NCI-H2029 (cell line): ENCODE measurements at places on chromosomes 2 and 18.

GRCh38 chr18:3610813-3611212 is 160.8 kb downstream of the TGIF1 start:
- no peak for DNase-seq

GRCh38 chr2:98445683-98446581 is 1.3 kb downstream of the INPP4A start:
- no peak for DNase-seq

- peak; percentile 59 for DNase-seq
These were observed at the start of gene KRTCAP3 for GRCh38 chr2:27441958-27442919. KRTCAP3 (plus strand) TSS chr2:27442381; CDS start chr2:27442413, 32 bp downstream.

DNA sequence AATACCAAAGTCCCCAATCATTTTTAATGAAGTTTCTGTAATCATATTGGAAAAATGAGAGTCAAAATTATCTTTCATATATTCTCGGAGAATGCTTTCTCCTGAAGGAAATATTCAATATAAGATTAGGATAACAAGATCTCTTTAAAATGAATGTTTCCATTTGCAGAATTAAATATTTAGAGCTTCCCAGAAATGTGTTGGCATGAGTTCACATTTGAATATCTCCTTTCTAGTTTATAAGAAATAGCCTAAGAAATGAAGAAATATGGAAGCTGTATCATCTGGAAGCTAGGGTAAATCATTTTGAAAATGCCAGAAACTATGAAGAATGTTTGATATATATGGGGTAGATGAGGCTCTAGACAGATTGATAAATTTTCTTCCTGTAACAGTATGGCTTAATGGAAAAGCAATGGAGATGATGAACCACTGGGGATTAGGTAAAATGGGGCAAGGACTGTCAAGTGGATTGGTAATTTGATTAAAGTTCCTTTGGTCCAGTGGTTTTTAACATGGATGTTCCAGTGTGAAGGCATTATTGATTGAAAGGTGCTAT is 184.6 kb upstream of the ZNF804A start:
- DNase-seq, result no peak

GRCh38 chr2:39728941-39729351 is 50.1 kb downstream of the THUMPD2 start:
- peak; percentile 3 for DNase-seq

- no peak for DNase-seq
These were observed 14.0 kb upstream of the ZNF396 start for GRCh38 chr18:35390951-35391700.

- DNase-seq, result peak; percentile 28
These were observed 3.1 kb downstream of the EGR4 start for GRCh38 chr2:73290049-73290839.

DNA sequence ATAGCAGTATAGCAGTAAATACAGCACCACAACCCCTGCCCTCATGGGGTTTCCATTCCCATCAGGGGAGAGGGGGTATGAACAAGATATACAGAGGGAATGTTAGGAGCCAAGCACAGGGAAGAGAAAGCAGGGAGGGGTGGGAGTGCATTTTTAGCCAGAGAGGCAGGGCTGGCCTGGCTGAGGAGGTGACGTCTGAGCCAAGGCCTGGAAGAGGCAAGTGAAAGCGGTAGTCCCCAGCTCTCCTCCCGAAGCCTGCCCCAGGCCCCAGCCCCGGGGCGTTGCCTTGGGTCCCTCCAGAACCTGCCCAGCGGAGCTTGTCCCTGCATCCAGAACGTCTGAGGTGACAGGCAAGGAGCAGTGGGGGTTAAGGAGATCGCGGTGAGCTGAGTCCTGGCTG is 45.1 kb upstream of the FOSL2 start:
- no peak for DNase-seq

- DNase-seq, result no peak
These were observed 383.7 kb upstream of the SLC14A2 start for GRCh38 chr18:45231617-45232016.

DNA sequence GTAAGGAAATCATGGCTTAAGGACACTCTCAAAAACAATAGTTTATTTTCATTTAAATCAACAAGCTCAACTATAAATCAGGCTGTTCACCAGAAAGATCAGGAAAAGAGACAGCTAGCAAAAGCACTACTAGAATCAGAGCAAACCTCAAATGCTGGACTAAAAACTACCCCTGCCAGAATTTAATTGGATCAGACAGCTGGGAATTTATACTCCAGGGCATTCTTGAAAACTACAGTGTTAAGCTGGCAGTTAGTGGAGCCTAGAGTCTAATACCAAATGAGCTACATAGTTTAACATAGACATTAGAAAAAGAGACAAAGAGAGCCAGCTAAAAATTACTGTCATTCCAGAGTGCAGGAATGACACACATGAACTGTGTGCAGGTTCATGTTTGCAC is 1016.4 kb upstream of the CRIM1 start:
- DNase-seq, result no peak

DNA sequence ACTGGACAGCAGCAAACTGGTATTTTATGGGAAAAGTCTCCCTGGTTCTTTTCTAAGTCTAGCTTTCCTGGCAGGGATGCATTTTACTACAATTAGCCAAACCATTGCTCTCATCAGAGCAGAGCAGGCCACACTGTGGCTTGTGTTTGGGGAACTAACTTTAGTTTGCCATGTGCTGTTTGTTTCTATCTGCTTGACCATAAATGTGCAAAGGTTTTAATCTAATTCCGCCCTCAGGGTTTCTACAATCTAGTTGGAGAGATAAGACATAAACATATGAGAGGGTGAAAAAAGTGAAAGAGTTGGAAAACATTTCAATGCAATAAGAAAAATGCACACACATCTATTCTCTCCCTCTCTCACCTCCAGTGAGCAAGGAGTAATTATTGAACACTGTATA is 86.9 kb upstream of the MAPK4 start:
- no peak for DNase-seq

- DNase-seq, result no peak
These were observed 68.9 kb upstream of the THOC1 start for GRCh38 chr18:336713-337112.

DNA sequence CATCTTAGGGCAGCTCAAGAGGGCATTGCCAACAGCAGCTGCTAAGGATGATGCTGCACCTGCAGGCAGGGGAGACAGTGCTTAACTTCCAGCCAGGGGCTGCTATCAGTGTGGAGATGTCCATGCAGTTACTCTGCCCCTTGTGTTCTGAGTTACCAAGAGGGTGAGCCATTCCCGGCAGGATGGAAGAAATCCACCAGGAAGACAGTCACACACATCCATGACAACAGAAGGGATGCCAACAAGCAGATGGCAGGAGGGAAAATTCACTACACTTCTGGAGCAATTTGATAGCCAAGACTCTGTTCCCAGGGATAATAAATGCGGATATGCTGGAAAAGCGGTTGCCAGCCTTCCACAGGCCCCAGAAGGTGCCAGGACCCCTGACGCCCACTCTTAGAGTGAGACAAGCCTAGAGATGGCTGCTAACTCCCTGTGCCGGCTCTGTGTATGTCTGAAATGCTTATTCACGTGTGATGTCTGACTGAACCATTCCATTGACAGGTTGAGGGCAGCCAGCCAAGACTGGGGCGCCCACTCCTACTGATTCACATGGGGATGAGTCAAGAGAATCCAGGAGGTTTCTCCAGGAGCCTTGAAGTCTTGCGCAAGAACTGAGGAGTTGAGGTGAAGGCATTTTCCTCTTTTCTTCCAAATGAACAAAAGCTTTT is 24.5 kb downstream of the LOXHD1 start:
- DNase-seq, result no peak

- DNase-seq, result no peak
These were observed 27.7 kb downstream of the SNORC start for GRCh38 chr2:232897598-232898408.

- DNase-seq, result no peak
These were observed 55.2 kb downstream of the RPL31 start for GRCh38 chr2:101057051-101057933.

DNA sequence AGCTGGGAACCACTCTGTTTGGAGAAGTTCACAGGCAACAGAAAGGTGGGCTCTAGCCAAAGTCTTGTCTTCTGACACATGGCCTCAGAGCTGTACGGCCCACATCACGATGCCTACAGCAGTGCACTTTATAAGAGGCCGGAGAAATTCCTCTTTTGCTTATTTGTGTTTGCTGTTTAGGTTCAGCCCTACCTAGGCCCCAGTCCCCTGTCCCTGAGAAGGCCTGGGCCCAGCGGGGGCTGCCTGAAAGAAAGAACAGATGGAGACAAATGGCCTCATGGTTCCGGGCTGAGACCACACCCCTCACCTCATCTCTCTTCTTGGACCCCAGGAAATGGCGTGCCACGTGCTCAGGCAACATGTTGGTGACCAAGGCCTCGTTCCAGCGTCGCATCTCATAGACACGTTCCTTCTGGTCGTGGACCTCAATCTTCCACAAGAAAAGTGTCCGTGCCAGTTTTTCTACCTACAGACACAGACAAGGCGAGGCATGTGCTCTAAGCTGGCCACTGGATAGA is 30.9 kb downstream of the CENPO start:
- no peak for DNase-seq

DNA sequence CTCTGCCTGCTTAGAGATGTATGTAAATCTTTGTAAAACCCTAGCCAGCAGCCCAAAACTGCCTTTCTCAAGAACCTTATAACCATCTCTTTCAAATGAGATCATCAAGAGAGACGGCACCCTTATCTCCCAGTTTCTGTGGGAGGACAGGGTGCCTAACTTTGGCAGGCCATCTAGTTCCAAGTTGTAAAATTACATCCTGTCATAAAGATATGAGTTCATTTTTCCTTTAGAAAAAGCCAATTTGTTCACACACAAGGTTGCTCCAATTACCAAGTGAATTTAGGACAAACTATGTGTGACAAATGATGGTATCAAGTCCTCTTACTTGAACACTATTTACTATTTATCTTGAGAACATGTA is 65.3 kb downstream of the MEMO1 start:
- DNase-seq, result no peak

- peak; percentile 16 for DNase-seq
These were observed at the start of gene DGKD for GRCh38 chr2:233353769-233354499. DGKD (plus strand) TSS chr2:233354494; CDS start chr2:233354519, 25 bp downstream.

DNA sequence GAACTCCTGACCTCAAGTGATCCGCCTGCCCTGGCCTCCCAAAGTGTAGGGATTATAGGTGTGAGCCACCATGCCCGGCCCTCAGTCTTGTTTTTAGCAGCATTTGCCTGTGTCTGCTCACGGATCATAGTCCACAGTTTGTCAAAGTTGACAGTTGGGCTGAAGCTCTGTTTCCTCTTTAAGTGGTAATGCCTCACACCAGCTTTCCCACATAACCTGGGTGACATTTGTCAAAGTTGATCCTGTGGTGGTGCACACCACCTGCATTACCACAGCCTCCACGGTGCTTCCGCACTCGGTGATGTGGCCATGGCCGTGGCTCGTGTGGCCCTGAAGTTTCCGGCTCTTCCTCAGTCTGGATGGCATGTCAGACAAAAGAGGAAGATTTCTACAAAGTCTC is 27.1 kb downstream of the RAB31 start:
- DNase-seq, result no peak

DNA sequence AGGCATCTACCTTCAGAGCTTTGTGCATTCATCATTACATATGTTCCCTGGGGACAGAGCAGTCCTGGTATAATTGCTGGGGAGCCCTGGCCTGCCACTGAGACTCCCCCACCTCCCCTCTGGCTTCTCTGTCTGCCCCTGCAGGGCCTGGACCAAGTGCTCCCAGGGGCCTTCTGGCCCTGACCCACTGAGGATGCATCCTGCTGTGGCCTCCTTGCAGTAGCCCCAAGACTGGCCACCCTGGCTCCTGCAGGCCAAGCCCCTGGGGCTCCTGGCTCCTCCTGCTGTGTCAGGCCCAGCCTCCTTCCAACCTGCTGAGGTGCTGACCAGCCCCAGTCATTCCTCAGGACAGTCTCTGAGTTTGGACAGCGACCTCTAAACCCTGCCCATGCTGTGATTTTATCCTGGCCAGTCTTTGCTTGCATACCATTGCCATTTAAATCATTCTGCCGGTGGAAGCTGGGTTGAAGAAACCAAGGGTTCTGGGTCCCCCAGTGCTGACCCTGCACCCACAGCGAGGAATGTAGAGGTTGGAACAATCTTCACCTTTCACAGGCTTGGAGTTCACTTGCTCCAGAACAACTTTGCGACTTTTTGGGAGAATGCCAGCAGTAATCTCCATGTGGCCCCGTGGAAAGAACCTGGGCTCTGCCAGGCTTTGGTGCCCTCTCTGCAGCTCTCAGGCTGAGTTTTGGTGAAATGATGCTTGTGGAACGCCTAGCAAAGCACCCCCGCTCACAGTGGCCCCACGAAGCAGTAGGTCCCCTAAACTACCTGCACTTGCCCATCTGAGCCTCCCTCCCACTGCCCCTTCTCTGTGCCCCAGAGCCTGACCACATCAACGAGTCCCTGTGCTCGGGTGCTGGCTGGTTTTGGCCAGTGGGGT is 167.3 kb upstream of the GLI2 start:
- DNase-seq, result no peak

- DNase-seq, result no peak
These were observed 23.8 kb downstream of the COPS8 start for GRCh38 chr2:237109421-237109934.

DNA sequence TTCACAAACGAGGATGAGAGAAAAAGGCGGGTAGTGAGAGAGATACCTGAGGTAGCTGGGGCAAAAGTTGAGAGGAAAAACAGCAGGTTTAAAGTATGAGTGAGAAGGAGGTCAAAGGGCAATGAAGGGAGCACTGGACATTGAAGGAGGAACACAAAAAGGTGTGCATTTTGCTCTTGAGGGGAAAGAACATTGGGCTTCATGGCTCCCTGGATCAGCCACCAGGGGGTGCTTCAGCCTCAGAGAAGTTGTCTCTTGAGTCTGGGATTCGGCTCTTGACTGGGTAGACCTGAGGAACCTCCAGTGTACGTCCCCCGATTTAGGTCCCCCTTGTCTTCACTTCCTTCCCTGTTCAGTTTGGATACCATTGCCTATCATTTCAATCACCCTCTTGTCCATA is 128.5 kb downstream of the RAPGEF4 start:
- DNase-seq, result no peak
